ENCODE measurements at places on chromosomes 5 and 9. TPM values are rescaled to one million over a fixed set of nuclear protein-coding genes. Genes with fewer than 3 reads are reported as not detected.

- no peaks in the 10 kb centered on the region for H3K4me1 ChIP-seq
- H3K27ac ChIP-seq, result no peak overlapping the region
- H3K27me3 ChIP-seq, result no peaks in the 10 kb centered on the region
- H3K4me3 ChIP-seq, result no peak overlapping the region
- peak; percentile 85 for DNase-seq
Observed at GRCh38 chr9:87872079-87872624, 10.5 kb upstream of the SPATA31E1 start.

- no peak for DNase-seq
- H3K4me1 ChIP-seq, result peaks cover 11% of the 10 kb centered on the region
- peak overlapping the region; percentile 83 for H3K4me3 ChIP-seq
- peak overlapping the region; percentile 96 for H3K27ac ChIP-seq
- no peaks in the 10 kb centered on the region for H3K36me3 ChIP-seq
Observed at GRCh38 chr5:98768960-98769209, 4.6 kb upstream of the RGMB start.

DNA sequence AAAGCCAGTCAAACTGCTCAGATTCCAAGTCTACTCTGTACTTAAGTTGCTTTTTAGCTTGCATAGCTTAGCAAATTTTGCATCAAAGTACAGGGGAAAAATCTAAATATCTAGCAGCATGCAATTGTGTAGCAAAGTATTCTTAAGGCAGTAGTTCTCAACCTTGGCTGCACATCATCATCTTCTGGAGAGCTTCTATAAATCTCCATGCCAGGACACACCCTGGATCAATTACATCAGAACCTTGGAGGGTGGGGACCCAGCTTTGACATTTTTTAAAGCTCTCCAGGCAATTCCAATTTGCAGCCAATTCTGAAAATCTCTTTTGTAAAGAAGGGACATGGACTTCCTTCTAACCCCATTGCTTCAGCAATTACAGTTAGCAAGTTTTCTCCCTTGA, 187.5 kb downstream of the SNCAIP start:
- DNase-seq, result no peak
- H3K36me3 ChIP-seq, result no peaks in the 10 kb centered on the region
- no peak overlapping the region for H3K27ac ChIP-seq
- H3K27me3 ChIP-seq, result no peaks in the 10 kb centered on the region

GPX3 gene
- polyA plus RNA-seq, result 3.8 TPM

Data from SK-N-SH (cell line).